Stimulated activated CD4-positive, alpha-beta T cell treated with anti-CD3 and anti-CD28 coated beads, Interleukin-4, amount 100 ng/mL, for 4 hours (primary cell): ENCODE measurements at places on chromosomes 4 and X.

DNA sequence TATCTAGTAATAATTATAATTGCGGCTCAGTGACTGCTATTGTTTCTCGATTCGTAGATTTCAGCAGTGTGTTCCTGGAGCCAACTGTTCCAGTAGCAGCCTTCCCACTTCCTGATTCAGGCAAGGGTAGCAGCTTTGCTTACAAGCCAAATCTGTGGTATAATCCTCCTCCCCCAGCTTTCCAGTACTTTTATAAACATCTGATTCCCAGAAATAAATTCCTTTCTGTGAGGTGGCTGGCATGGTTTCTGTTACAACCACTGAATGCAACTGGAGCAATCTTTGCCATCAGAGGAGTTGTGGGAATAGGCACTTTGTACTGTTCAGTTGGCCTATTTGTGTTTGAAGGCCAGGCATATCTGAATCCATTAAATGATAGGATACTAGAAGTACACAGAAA lies 80.0 kb downstream of the GLRA3 start:
- DNase-seq, result no peak

- DNase-seq, result no peak
These were observed 9.0 kb downstream of the GK2 start for GRCh38 chr4:79399076-79399475.

- DNase-seq, result no peak
These were observed 143.7 kb upstream of the SMIM10 start for GRCh38 chrX:134847133-134847532.

GRCh38 chrX:9635368-9635767 lies 130.3 kb downstream of the GPR143 start:
- DNase-seq, result no peak

DNA sequence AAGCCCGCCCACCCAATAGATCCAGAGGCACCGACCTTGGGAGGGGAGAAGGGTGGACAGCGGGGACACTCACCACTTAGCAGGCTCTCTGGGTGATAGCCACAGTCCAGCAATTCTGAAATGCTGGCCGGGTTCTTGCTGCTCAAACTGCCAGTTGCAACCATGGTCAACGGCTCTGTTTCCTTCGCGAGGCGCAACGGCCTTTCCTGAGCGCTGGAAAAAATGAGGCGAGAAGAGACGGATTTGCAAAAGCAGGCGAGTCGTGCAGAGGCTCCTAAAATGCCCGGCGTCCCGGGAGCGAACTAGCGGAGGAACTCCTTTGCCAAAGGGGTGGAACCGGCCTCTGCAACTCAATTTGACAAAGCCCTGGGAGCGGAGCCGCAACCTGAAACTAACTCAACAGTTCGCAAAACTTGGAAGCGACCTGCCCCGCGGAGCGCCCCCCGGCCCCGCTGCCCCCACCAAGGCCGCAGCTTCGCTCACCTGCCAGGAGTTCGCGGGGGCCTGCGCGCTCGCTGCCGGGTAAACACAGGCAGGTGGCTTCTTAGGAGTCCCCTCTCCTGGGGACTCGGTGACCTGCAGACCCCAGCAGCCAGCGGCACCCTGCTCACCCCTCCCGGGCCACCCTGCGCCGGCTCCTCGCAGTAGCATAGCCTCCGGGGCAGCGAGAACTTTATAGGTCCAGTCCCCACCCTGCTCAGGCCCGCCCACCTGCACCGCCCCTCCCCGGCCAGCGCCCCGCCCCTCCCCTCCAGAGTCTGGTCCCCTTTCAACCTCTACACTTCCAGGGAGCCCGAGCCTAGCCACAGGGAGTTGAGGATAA lies at the start of gene DDIT4L:
TSS of gene DDIT4L (minus strand) at position 649 of the 823 bp plus-strand sequence. CDS start at position 164, 485 bp downstream.
- peak; percentile 3 for DNase-seq

DNA sequence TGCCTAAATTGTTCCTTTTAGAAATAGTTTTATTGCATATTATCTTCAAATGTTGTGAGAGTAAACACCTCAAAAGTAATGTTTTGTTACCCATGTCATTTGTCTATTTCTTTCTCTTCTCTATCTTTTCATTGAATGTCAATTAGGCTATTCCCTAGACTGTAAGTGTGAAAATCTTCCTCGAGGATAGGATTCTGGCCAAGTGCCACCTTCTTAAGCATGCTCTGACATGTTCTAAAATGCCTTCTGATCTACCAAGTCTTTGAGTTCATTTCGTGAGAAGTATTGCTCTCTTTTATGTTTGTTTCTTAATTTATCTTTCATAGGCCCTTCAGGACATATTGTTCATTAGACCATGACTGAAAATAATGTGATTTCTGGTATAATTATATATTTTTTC lies 44.1 kb upstream of the TLL1 start:
- DNase-seq, result no peak

- DNase-seq, result no peak
These were observed 12.3 kb downstream of the PDGFC start for GRCh38 chr4:156959298-156959702.

DNA sequence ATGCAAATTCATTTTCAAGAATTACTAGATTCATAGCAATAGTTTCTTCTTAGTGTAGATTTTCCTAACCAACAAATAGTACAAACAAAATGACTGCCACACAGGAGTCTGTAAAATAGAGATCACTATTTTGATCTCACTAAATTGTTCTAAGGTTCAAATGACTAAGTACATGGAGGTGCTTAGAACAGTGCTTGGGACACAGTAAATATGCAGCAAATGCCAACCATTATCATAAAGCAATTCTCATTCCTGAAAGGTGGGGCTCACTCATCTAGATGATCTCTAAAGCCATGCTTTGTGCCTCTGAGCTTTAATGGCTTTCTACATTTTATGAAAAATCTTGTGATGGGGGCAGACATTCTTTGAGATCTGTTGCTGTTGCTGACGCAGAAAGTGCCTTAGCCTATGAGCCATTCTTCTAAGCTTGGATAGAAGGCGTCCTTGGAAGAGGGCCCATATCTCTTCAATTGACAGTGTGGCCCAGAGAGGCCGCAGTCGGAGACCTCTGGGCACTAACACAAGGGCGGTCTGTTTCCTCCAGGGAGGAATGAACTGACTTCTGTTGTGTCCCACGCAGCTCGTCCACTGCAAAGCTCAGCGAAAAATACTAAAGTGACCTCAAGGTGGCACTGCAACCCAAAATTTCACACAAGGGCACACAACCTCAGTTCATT lies 23.5 kb downstream of the TLR10 start:
- peak; percentile 54 for DNase-seq

GRCh38 chr4:20960291-20960690 lies 260.0 kb downstream of the PACRGL start:
- no peak for DNase-seq

GRCh38 chr4:8878421-8878820 lies 6.8 kb upstream of the HMX1 start:
- DNase-seq, result no peak

DNA sequence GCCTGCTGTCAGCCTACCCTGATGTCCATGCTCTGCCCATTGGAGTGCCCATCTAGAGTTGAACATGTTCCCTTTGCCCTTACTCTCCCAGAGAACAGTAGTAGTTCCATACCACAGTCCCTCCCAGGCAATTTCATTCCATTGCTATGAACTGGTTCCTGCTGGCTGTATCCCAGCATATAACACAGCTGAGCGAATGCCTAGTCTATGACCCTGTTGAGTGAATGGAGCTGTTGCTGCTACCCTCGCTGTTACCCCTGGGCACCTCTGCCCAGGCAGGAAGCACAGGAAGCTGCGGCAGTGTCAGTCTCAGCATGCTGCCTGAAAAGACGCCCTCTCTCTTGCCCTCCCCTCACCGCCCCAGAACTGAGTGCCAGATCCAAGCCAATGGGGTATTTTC lies 73.3 kb downstream of the SOX3 start:
- DNase-seq, result no peak

DNA sequence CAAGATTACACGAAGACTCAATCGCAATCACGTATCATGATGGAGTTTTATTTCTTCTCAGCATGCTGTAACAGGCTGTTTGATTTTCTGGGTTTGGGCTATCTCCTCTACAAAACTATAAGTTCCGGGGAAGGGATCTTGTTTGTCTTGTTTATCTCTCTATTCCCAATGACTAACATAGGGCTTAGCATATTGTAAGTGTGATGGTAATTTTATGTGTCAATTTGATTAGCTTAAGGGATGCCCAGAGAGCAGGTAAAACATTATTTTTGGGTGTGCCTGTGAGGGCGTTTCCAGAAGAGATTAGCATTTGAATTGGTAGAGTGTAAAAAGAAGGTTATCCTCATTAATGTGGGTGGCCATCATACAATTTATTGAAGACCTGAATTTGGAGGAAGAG lies 32.8 kb upstream of the C1GALT1C1 start:
- DNase-seq, result no peak

DNA sequence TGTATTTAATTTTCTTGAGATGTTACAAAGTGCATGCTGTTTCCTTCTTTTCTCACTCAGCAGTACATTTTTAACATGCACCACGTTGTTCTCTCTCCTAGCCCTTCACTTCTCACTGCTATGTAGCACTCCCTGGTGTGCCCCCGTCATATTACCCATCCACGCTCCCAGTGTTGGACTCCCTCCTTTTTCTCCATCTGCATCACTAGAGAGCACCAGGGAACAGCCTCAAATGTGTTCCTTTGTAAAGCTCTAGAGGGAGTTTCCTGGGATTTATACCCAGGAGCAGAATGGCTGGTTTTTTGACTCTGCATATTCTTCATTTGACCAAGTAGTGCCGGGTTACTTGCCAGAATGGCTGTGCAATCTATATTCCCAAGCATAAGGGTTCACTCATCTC lies 240.3 kb upstream of the ANXA3 start:
- no peak for DNase-seq

DNA sequence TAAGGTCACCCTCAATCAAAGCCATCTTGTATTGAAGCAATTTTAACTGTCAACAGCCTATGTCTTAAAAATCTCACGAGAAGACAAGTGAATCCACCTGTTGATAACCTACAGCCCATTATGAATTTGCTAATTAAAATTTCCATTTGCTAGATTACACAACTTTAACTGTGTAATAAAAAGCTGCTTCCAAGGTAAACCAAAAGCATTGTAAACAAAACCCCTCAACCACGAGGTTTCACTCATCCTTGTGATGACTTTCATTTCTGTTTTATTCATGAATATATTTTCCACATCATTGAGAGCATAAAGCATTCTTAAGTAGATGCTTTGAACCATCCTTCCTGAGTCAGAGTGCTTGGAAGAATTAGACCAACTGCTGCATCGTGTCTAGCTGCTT lies 217.5 kb upstream of the GYPA start:
- no peak for DNase-seq

DNA sequence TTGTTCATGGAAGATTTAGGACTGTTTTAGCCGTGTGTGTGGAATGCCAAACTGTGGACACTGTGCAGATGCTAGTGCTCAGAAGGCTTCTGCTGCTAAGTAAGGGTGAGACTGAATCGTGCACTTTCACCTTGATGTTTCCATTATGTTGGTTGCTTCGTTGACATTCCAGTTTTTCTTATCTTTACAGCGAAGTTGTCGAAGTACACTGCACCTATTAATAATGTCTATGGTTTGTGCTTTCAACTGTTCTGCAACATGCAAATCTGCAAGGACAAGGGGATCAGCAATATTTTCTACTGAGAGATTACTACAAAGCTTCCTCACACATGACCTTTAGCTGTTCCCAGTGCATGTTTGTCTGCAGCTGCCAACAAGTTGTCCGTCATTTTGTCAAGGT lies 67.7 kb downstream of the UGT2A3 start:
- DNase-seq, result no peak

DNA sequence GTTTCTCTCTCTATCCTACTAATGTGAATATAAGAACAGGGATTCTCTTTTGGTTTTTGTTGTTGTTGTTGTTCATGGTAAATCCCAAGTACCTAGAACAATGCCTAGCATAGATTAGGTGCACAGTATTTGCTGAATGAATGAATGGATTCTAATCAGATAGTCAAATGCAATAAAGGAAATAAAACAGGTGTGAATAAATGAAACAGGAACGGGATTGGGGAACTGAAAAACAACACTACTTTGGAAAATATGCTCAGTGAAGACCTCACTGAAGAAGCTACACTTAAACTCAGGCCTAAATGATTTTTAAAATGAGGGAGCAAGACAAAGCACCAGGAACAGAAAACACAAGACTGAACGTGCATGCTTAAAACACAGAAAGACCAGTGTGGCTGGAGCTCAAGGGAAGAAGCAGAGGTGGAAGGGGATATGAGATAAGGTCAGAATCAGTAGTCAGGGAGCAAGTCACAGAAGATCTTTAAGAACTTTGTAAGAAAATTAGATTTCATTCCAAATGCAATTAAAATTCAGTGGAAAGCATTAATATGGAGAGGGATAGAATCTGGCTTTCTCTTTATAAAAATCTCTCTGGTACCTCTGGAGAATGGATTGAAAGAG lies 144.7 kb downstream of the ZAR1 start:
- no peak for DNase-seq

GRCh38 chrX:129701624-129702069 lies 37.1 kb upstream of the XPNPEP2 start:
- no peak for DNase-seq

GRCh38 chr4:70908993-70909556 lies 6.9 kb downstream of the MOB1B start:
- no peak for DNase-seq

GRCh38 chr4:95693594-95693993 lies 144.8 kb upstream of the UNC5C start:
- no peak for DNase-seq

GRCh38 chr4:37981425-37981824 lies 21.2 kb downstream of the PTTG2 start:
- no peak for DNase-seq

- no peak for DNase-seq
These were observed 918 bp downstream of the HAUS3 start for GRCh38 chr4:2241003-2241402.

DNA sequence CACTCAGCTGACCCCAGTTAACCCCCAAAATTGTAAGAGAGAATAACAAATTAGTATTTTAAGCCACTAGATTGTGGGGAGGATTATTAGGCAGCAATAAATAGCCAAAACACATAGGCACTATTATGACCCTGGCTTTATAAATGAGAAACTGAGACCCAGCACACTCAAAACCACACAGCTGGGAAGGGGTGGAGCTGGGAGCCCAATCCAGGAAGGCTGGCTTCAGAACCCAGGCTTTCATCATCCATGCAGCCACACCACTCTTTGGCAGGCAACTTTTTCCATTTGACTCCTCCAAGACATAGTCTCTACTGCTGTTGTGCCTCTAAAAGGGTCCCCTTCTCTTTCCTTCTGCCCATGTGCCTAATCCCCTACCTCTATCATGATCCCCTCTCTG lies 253.8 kb downstream of the DHX15 start:
- no peak for DNase-seq

GRCh38 chr4:125091541-125091940 lies 223.2 kb upstream of the FAT4 start:
- no peak for DNase-seq

GRCh38 chr4:24514808-24515207 lies 69.5 kb downstream of the DHX15 start:
- no peak for DNase-seq

DNA sequence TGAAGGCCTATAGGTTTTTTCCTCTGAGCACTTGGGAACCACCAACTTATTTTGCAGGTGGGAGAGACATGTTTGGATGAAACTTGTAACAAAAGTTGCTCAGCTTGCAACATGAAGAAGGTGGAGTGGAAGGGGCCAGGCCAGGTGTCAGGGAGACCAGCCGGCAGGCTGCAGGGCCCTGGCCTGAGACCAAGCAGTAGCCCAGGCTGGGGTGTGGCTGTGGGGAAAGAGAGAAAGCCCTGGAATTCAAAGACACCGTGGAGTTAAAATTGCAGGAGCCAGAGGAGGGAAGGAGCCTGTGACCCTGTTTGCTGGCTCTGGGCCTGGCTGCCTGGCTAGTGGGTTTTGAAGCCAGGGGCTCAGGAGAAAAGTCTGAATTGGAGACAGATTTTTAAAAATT lies 43.4 kb downstream of the EFNB1 start:
- DNase-seq, result no peak
